ENCODE measurements at places on chromosomes 4 and X. TPM values are rescaled to one million over a fixed set of nuclear protein-coding genes. Genes with fewer than 3 reads are reported as not detected.

Gene PIGA
- 6.5 TPM for total RNA-seq

Gene NDNF
- not detected for total RNA-seq

Gene RIBC1
- total RNA-seq, result not detected

Gene NPY2R
- not detected for total RNA-seq

Gene KIT
- 21.4 TPM for total RNA-seq

Gene DDIT4L
- total RNA-seq, result 8.0 TPM

Gene HSFX2
- total RNA-seq, result not detected

Gene ADRA2C
- 0.29 TPM for total RNA-seq

Gene MAGEB10
- not detected for total RNA-seq

Gene RAB40A
- 0.10 TPM for total RNA-seq

Gene TCEAL5
- not detected for total RNA-seq

Gene POU3F4
- total RNA-seq, result not detected

Gene FBXW7
- total RNA-seq, result 67.5 TPM

Gene F8
- 3.1 TPM for total RNA-seq

Gene FAM193A
- 24.5 TPM for total RNA-seq

Gene WAS
- total RNA-seq, result not detected

Gene GLOD5
- not detected for total RNA-seq

Gene CYSLTR1
- not detected for total RNA-seq

Gene FRAS1
- total RNA-seq, result 0.65 TPM

Gene DCAF8L2
- 0.10 TPM for total RNA-seq

Gene RHOXF2
- not detected for total RNA-seq

Gene SLC16A2
- 2.0 TPM for total RNA-seq

Gene ARHGAP36
- 0.10 TPM for total RNA-seq

Gene ZCCHC4
- 10.0 TPM for total RNA-seq

Gene ODAPH
- total RNA-seq, result not detected

Gene DIPK2B
- 141 TPM for total RNA-seq

Gene INPP4B
- 10.2 TPM for total RNA-seq

Gene ATP5ME
- 97.7 TPM for total RNA-seq

Gene CENPVL3
- not detected for total RNA-seq

Gene ANXA10
- total RNA-seq, result not detected

Gene ZXDA
- 14.4 TPM for total RNA-seq

Gene IL15
- total RNA-seq, result 0.65 TPM

Gene TMEM47
- 43.4 TPM for total RNA-seq

Gene TGIF2LX
- total RNA-seq, result not detected

Gene SATL1
- not detected for total RNA-seq

Gene COX7B2
- not detected for total RNA-seq

Gene OR13H1
- not detected for total RNA-seq

Gene USP26
- total RNA-seq, result not detected

Gene AKAP14
- not detected for total RNA-seq

Gene PRRG3
- total RNA-seq, result not detected

Gene SRPX2
- total RNA-seq, result 39.4 TPM

Gene CTAG2
- not detected for total RNA-seq

Measured in vein endothelial cell (primary cell).